Stimulated activated CD4-positive, alpha-beta T cell treated with anti-CD3 and anti-CD28 coated beads, Interleukin-15, amount 100 ng/mL, for 1 hour (primary cell): ENCODE measurements at places on chromosomes 7 and 10.

DNA sequence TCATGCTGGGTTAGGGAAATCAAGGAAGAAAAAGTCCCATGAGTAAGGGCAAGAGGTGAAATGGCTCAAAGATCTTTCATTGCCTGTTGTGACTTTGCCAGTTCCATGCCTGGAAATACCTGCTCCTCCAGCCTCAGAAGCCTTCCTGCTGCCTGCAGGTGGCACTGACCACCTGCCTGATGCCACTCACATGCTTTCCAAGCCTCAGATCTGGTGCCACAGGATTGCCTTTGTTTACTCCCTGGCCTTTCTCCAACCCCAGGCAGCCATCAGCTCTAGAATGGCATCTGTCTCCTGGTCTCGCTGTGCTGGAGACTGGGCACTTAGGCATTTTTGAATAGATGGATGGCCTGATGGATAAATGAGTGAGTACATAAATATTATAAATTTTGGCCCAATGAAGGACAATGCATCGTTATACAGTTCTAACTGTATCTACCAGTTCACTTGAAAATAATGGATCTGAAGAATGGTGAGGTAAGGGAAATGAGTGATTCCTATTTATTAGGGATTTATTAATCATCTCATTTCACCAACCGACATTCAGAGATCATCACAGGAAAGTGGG lies 657.2 kb downstream of the INHBA start:
- DNase-seq: no peak

- peak; percentile 60 for DNase-seq
Observed at GRCh38 chr10:78407009-78407711, 373.5 kb downstream of the RPS24 start.

DNA sequence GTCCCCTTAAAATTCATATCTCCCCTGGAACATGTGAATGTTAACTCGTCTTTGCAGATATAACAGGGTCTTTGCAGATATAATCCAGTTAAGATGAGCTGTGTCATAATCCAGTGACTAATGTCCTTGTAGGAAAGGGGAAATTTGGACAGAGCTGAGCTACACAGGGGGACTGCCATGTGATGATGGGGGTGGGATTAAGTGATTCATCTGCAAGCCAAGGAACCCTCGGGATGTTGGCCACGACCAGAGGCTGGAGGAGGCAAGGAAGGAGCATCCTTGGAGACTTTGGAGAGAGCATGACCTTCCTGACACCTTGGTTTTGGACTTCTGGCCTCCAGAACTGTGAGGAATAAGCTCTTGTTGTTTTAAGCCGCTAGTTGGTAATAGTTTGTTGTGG lies 153.9 kb upstream of the PCBD1 start:
- DNase-seq: no peak

DNA sequence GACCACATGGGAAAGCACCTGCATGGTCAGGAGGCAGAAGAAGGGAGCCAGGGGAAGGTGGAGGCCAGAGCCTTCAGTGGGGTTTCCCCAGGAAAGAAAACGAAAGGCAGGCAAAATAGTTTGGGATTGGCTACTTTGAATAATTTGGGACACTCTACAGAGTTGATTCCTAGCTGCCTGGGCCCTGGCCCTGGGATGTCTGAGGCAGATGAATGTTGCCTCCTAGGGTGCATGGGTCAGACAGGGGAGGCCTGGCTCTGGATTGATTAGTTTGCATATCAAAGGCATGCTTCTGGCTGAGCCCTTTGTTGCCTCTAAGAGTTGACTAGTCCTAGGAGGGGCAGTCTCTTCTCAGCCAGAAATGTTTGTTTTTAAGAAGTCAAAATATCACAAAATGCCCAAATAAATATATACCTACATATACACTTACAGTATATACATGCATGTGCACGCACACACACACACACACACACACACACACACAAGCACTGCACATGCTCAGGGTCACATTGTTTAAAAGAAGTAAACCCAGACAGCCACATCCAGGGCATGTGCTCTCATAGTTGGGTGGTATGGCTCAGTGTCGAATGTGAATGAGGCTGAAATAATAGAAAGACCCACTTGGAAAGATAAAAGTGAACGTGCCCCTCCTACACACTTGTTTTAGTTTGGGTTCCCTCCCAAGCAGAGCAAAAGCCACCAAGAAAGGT lies 184.2 kb downstream of the GPAM start:
- DNase-seq: no peak

GRCh38 chr7:136964347-136964746 lies 95.9 kb downstream of the CHRM2 start:
- DNase-seq: no peak

GRCh38 chr10:127993056-127993690 lies 86.3 kb downstream of the PTPRE start:
- no peak for DNase-seq

DNA sequence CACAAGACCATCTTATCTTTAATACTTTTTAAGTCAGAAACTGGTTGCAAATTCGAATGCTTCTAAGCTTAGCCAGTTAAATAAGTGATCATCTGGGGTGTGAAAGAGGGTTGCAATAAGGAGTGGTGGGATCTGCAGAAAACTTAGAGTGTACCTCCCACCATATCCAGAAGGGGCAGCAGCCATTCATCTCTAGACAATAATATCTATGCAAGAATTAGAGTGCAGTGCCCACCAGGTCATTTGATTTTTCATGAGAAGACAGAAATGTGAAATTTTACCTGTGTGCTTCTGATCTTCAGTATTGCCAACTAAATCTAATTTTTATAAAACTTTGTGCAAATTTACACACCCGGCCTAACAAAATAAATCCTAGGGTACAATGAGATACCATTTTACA lies 127.2 kb upstream of the SP4 start:
- DNase-seq: no peak

DNA sequence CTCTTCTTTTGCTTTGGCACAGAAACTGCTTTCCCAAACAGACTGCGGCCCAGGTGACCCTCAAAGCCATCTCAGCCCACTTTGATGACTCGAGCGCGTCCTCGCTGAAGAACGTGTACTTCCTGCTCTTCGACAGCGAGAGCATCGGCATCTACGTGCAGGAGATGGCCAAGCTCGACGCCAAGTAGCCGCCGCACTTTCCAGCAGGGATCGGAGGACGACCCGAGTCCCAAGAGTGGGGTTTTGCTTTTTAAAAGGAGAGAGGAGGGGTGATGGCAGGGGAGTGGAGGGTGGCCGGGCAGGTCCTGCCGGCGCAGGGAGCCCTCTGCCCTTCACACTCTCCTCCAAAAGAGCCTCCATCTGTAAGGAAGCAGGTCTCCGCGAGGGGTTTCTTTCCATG lies 21.1 kb downstream of the AIFM2 start:
- no peak for DNase-seq

GRCh38 chr10:65518379-65518778 lies 1407.5 kb upstream of the LRRTM3 start:
- no peak for DNase-seq

GRCh38 chr7:3230908-3231307 lies 70.1 kb upstream of the SDK1 start:
- no peak for DNase-seq

- DNase-seq: no peak
Observed at GRCh38 chr10:110843796-110844616, 27.7 kb upstream of the PDCD4 start.

GRCh38 chr10:130135676-130136225 lies 440 bp upstream of the GLRX3 start:
- DNase-seq: no peak

DNA sequence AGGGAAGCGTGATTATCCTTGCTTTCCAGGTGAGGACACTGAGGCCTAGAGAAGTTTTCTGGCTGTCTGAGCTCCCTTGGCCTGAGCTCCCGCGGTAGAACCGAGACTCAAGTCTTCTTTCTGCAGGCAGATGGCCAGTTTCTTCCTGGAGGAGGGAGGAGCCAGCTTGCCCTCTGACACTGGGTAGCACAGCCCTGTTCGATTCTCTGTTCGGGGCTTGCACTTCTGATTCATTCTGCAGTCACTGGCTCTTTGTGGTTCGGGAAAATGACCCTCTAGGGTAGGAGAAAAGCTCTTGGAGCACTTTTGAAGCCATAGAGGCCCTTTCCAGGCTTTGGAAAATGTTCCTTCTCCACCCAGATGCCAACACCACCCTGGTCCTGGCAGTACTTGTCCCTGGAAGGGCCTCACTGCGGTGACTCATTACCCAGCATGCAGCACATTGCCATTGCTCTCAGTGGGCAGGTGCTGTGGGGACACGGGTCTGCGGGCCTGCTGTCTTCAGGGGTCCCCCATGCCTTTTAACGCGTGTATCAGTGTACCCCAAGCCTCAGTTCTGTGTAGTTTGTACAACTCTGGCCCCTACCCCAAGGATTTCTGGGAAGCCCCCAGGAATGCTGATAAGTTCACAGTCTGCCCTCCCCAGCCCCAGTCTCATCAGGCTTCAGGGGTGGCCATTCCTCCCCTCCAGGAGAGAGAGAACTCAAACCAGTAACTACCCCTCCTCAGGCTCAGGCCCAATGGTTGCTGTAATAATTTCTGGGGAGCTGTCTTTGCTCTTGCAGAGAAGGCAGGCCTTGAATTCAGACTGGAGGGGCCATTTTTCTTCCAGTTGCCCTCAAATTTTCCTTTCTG lies 11.9 kb downstream of the CHST3 start:
- DNase-seq: no peak

GRCh38 chr7:11217848-11218565 lies 244.3 kb downstream of the PHF14 start:
- no peak for DNase-seq

- DNase-seq: no peak
Observed at GRCh38 chr7:6299774-6300173, 27.4 kb upstream of the CYTH3 start.

DNA sequence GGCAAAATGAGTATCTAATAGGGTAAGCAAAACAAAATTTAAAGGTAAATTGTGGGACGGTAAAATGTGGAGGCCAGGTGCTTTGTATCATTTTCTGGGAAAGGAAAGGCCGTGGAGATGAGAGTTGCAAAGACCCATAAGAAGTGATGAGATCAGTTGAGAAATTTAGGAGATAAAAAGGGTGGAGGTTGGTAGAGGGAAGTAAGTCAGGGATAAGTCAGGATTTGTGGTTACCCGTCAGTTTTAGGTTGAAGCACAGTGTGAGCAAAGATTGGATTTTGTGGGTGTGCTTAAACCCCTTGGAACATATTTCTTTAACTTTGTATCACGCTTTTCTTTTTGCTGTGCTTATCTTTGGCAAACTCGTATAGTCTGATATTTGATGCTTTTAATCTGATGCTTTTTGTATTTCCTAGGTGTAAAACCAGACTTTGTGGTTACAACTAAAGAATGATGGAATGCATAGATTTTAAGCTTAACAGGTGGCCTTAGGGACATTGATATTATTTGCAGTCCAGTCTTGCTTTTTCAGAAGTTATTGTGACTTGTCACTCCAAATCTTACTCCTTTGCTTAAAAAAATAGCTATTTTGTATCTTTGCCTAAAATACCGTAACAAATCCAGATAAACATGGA lies 1.2 kb downstream of the BTRC start:
- DNase-seq: no peak

- no peak for DNase-seq
Observed at GRCh38 chr10:6871128-6871527, 291.1 kb upstream of the PRKCQ start.

GRCh38 chr7:30980194-30980593 lies 16.4 kb downstream of the GHRHR start:
- DNase-seq: no peak

GRCh38 chr7:150744041-150744656 lies 6.9 kb downstream of the GIMAP5 start:
- no peak for DNase-seq

- no peak for DNase-seq
Observed at GRCh38 chr7:40865441-40866233, 730.8 kb downstream of the SUGCT start.

DNA sequence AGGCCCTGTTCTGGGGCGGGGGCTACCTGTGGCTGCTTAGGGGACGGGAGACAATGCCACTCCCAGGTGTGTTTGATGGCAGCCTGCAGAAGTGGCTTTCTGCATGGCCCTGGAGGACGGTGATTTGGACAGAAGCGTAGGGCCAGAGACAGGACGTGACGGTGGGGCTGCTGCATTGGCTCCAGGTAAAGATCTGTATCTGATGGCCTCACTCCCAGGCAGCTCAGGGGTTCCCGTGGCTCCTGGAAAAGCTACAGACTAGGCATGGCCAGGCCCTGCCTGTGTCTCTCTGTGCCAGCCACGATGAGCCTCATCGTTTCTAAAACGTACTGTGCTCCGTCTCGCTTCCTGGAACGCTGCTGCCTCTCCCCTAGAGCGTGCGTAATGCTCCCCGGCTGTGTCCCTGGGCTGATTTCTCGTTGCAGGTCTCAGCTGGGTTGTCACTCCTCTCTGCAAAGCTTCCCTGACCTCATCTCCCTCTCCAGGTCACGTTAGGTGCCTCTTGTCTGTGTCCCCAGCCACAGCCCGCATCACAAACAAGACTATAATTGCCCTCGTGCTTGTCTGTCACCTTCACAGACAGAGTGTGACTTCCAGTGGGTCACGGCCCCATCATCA lies 12.6 kb downstream of the GTF2IRD1 start:
- DNase-seq: no peak

DNA sequence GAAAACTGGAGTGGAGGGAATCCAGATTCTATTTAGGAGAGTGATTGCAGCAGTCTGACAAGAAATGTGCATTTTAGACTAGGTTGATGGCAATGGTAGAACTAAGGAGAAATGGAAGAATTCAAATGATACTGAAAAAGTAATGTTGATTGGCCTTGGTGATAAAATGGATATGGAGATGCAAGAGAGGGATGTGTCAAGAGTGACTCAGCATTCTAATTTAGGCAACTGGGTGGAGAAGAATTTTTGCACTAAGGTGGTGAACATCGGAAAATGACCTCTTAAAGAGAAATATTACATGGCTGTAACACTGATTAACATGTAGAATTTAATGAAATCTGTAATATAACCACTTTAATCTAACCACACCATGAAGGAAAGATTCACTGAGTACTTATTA lies 806.5 kb downstream of the PHTF2 start:
- no peak for DNase-seq

DNA sequence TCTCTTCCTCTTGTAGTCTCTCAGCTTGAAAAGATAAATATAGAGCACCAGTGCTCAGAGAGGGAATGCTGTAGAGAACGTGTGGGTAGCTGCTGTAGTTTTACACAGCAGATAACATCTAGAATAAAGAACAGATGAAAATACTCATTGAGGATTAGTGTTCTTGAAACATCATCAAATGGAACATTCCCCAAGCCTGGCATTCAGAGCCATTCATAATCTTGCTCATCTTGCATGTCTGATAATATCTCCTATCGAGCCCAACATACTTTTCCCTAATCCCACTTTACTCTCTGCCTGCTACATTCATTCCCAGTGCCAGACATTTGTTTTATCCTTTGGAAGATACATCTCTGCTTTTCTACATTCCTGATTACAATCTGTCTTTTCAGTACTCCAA lies 35.2 kb downstream of the MCU start:
- no peak for DNase-seq

DNA sequence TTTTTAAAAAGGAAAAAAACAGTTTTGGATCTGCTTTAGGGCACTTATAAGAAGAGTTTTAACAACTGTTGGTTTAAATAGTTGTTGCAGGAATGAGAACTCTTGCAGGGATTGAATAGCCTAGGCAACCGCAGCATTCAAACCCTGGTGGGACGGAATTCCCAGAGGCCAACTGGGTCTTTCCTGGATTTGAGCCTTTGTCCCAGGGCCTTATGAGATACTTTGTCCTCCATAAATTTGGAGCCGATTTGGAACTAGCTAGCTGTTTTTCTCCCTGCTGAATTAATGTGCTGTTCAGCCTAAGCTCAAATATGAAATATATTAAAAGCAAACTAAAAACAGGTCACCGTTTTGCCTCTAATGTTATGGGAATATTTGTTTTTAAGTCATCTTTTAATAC lies 109.6 kb downstream of the LRMDA start:
- no peak for DNase-seq
